ENCODE measurements at places on chromosomes 2 and 18. TPM values are rescaled to one million over a fixed set of nuclear protein-coding genes. Genes with fewer than 3 reads are reported as not detected.
A peak's percentile ranks its signal among the peaks of the same experiment; 100 is the strongest.

NT5C1B gene
- total RNA-seq: not detected

GRCh38 chr2:239298116-239298804 is 102.6 kb downstream of the HDAC4 start:
- no peaks in the 10 kb centered on the region for H3K27me3 ChIP-seq
- H3K4me3 ChIP-seq: peak overlapping the region; percentile 39
- peak overlapping the region; percentile 60 for H3K27ac ChIP-seq

- no peak overlapping the region for H3K27ac ChIP-seq
- no peak for DNase-seq
- no peaks in the 10 kb centered on the region for H3K27me3 ChIP-seq
- H3K4me3 ChIP-seq: no peak overlapping the region
These were observed 6.5 kb upstream of the NAPG start for GRCh38 chr18:10519366-10519765.

DNA sequence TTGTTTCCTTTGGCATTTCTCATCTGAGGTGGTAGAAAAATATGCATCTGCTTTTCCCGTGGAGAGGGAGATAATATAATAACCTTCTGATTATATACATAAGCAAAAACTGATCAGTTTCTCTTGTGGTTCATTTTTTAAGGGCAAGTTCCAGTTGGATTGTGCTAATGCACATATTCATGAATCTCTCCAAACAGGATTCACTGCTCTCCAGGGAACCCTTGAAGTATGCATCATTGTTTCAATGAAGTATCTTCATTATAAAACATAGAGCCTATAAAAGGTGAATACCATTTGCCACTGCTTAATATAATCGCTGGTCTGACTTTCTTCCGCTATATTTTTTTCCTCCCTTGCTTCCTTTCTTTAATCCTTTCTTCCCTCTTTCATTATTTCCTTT is 384.7 kb downstream of the FIGN start:
- H3K27ac ChIP-seq: no peak overlapping the region
- no peaks in the 10 kb centered on the region for H3K36me3 ChIP-seq
- H3K27me3 ChIP-seq: no peaks in the 10 kb centered on the region
- no peaks in the 10 kb centered on the region for H3K4me1 ChIP-seq
- H3K4me3 ChIP-seq: no peak overlapping the region

DNA sequence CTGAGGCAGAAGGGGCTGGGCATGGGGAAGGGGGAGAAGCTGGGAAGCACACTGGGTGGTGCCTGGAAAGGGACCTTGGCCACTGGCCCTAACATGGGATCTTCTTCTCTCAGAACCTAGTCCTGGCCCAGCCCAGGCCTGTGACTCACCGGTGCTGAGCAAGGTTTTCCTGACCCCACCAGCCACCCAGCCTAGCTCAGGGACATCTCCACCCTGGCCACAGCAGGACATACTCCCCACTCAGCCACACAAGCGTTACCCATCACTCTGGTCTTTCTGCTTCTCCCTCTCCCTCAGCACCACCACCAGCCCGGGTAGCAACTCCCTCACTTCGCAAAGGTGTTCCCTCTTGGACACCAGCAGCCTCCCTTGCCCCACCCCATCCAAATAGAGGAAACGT is 22.8 kb downstream of the TNS1 start:
- H3K4me3 ChIP-seq: no peak overlapping the region
- no peaks in the 10 kb centered on the region for H3K4me1 ChIP-seq
- no peaks in the 10 kb centered on the region for H3K36me3 ChIP-seq
- no peaks in the 10 kb centered on the region for H3K27me3 ChIP-seq

DNA sequence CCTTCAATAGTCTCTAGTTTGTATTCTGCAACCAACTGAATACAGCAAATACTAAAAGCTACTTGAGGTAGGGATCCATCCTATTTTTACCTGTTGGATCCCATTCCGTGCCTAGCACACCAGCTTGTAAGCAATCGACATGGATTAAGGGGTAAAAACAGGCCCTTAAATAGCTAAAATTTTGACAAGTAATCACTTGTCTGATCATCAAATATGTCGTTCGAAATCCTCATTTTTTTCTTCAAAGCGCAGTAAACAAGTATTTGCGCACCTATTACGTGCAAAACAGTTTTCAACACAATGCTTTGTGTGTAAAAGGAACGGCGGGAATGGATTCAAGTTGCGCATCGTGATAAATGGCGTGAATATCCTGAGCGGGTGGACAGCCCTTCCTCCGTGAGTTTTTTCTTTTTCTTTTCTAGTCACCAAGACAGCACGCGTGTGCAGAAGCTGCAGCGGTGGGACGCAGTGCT is 1.4 kb upstream of the ACVR2A start:
- H3K4me3 ChIP-seq: peak overlapping the region; percentile 83
- H3K27ac ChIP-seq: peak overlapping the region; percentile 47
- DNase-seq: no peak
- H3K27me3 ChIP-seq: peaks cover 5% of the 10 kb centered on the region

ZNF892 gene
- 4.3 TPM for total RNA-seq

NMS gene
- total RNA-seq: not detected

LRP2 gene
- not detected for total RNA-seq

DSG1 gene
- not detected for total RNA-seq

TMEM17 gene
- 0.15 TPM for total RNA-seq

DNA sequence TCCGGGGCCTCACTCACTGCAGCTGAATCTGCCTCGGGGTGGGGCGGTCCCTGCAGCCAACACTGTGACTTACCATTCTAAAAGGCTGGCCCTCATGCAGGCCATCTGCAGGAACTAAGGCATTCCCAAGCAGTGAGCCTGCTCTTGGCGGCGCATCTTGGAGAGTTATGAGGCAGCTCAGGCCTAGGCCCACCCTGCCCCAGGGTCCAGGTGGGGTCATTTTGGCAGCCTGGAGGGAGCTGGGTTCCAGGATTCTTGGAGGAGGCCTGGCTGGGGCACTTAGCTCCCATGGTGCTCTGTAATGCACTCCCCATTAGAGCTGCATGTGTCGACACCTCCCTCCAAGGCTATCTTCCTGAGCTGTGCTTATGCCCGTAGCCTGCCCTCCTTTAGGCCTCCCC is 14.8 kb upstream of the BIN1 start:
- H3K27ac ChIP-seq: no peak overlapping the region
- H3K36me3 ChIP-seq: no peaks in the 10 kb centered on the region
- no peaks in the 10 kb centered on the region for H3K27me3 ChIP-seq
- no peak overlapping the region for H3K4me3 ChIP-seq
- DNase-seq: no peak
- H3K4me1 ChIP-seq: no peaks in the 10 kb centered on the region

- no peaks in the 10 kb centered on the region for H3K27me3 ChIP-seq
- no peak overlapping the region for H3K4me3 ChIP-seq
- no peaks in the 10 kb centered on the region for H3K36me3 ChIP-seq
- H3K27ac ChIP-seq: no peak overlapping the region
These were observed 204.9 kb upstream of the SALL3 start for GRCh38 chr18:78774741-78775141.

DNA sequence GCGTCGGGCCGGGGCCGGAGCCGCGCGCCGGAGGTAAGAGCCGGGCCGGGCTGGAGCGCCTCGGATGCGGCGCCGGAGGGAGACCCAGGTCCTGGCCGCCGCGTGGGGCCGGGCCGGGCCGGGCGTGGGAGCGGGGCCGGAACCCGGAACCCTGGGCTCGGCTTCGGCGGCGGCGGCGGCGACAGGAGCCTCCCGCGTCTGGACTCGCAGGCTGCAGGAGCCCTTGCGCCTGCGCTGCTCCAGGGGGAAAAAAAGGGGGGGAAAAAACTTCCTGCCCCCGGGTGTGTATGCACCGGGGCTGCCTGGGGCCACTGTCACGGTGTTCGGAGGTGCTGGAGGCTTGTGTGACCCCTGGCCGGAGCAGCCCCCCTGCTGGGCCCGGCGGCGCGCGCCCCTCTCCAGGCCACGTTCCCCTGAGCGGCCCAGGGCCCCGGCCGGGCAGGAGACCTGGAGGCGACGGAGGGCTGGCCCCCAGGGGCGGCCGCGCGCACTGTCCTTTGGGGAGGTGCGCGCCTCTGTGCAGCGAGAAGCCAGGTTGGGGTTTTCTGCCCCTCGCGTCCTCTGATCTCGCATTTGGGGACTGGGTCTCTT is 864 bp downstream of the KLHL29 start:
- peak; percentile 7 for DNase-seq
- H3K36me3 ChIP-seq: no peaks in the 10 kb centered on the region
- H3K4me3 ChIP-seq: peak overlapping the region; percentile 66
- no peak overlapping the region for H3K27ac ChIP-seq
- H3K4me1 ChIP-seq: peaks cover 31% of the 10 kb centered on the region
- H3K27me3 ChIP-seq: peaks cover 13% of the 10 kb centered on the region

DBI gene
- total RNA-seq: 44.3 TPM

GRCh38 chr18:39350945-39351344 is 1785.3 kb upstream of the CELF4 start:
- H3K4me3 ChIP-seq: no peak overlapping the region
- H3K4me1 ChIP-seq: no peaks in the 10 kb centered on the region
- no peak overlapping the region for H3K27ac ChIP-seq
- DNase-seq: no peak
- H3K36me3 ChIP-seq: no peaks in the 10 kb centered on the region
- H3K27me3 ChIP-seq: no peaks in the 10 kb centered on the region

GRCh38 chr2:222178450-222178849 is 120.3 kb downstream of the PAX3 start:
- no peaks in the 10 kb centered on the region for H3K36me3 ChIP-seq
- no peak for DNase-seq
- H3K4me1 ChIP-seq: no peaks in the 10 kb centered on the region

DNA sequence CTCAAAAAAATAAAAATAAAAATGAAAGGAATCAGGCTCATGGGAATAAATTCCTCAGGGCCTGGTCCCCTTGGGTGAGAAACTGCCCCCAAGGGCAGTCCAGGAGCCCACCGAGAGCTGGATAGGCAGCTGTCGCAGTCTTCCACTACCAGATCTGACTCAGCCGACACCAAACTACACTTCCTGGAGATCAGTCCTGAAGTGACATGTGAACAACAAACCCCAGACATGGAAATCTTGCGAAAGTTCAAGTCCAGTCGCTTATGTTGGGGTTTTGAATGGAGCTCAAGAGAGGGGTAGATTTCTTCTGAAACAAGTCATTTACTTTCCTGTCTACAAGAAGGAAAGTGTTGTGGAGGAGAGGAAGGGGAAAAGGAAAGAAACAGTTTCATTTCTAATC is 12.9 kb downstream of the ADCY3 start:
- DNase-seq: no peak
- no peaks in the 10 kb centered on the region for H3K36me3 ChIP-seq
- H3K27ac ChIP-seq: no peak overlapping the region
- no peaks in the 10 kb centered on the region for H3K4me1 ChIP-seq
- no peak overlapping the region for H3K4me3 ChIP-seq
- no peaks in the 10 kb centered on the region for H3K27me3 ChIP-seq

DNA sequence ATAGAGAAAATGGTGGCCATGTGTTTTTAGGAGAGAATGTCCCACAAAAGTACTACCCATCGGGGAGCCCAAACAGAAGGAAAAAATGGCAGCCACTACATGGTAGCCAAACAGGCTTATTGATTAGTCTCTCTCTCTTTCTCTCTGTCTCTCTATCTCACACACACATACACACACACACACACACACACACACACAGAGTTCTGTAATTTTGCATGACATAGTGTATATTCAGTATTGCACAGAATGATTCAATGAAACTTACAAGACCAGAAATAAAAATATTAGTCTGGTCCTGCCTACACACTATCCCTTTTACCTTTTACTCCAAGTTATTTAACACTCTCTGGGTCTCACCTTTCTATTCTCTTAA is 124.8 kb upstream of the SLC39A10 start:
- no peak for DNase-seq
- peak overlapping the region; percentile 35 for H3K4me3 ChIP-seq
- peaks cover 54% of the 10 kb centered on the region for H3K4me1 ChIP-seq
- H3K27ac ChIP-seq: peak overlapping the region; percentile 80

MREG gene
- 6.3 TPM for total RNA-seq

DNA sequence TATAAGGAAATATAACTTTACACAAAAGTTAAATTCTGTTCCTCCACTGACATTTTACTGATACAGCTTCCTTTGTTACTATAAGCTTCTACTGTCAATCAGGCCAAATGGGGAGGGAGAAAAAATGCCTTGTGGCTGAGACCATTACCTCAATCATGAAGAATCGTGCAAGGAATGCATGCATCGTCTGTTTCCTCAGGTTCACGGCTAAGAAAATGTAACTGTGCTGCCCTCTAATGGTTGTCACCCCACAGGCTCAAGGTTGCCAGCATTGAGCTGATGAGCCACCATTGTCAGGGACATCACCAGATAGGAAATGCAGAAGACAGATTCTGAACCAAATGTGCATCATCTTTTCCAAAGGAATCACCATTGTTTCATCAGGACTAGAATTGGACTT is 426.9 kb downstream of the CDH2 start:
- no peak for DNase-seq
- H3K4me1 ChIP-seq: no peaks in the 10 kb centered on the region
- H3K4me3 ChIP-seq: no peak overlapping the region
- no peaks in the 10 kb centered on the region for H3K27me3 ChIP-seq
- no peaks in the 10 kb centered on the region for H3K36me3 ChIP-seq

DNA sequence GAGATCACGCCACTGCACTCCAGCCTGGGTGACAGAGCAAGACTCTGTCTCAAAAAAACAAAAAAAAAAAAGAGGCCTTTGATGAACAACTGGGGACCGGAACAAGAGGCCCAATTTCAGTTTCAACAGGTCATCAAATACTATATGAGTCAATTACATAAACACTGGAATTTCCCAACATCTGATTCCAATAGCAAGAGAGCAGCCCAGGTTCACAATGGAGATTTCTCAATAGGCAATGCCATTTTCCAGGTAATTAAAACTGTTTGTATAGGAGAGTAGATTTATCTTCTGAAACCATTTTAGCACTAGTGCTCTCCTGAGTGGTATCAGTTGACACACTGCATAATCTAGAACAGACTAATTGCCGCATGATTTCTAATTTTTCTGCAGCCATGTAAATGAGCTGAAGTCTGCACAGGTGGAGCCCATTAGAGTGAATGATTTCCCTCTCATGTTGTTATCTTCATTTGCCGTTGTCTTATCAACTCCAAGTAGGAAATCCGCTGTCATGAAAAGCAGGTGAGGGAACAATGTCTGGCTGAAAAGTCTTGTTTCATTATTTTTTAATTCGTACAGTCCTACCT is 264.1 kb upstream of the MEIS1 start:
- H3K4me3 ChIP-seq: no peak overlapping the region
- no peak overlapping the region for H3K27ac ChIP-seq
- no peak for DNase-seq
- H3K4me1 ChIP-seq: no peaks in the 10 kb centered on the region

MARCHF4 gene
- total RNA-seq: not detected

CCDC138 gene
- total RNA-seq: 6.6 TPM

- H3K27ac ChIP-seq: peak overlapping the region; percentile 77
- no peaks in the 10 kb centered on the region for H3K27me3 ChIP-seq
- peak overlapping the region; percentile 44 for H3K4me3 ChIP-seq
- DNase-seq: peak; percentile 27
- peaks cover 5% of the 10 kb centered on the region for H3K36me3 ChIP-seq
- peaks cover 26% of the 10 kb centered on the region for H3K4me1 ChIP-seq
These were observed 34.1 kb downstream of the ZNF407 start for GRCh38 chr18:74631623-74632350.

- H3K27me3 ChIP-seq: no peaks in the 10 kb centered on the region
- no peaks in the 10 kb centered on the region for H3K36me3 ChIP-seq
- H3K27ac ChIP-seq: no peak overlapping the region
- H3K4me1 ChIP-seq: no peaks in the 10 kb centered on the region
- no peak for DNase-seq
These were observed 120.2 kb downstream of the CLIP4 start for GRCh38 chr2:29235411-29235810.

GRCh38 chr2:135931776-135932443 is 53.5 kb downstream of the DARS1 start:
- H3K27me3 ChIP-seq: no peaks in the 10 kb centered on the region
- H3K36me3 ChIP-seq: no peaks in the 10 kb centered on the region
- no peak for DNase-seq
- no peak overlapping the region for H3K4me3 ChIP-seq
- H3K27ac ChIP-seq: no peak overlapping the region
- peaks cover 3% of the 10 kb centered on the region for H3K4me1 ChIP-seq

All from T-cell (primary cell).